ENCODE measurements at places on chromosomes 5 and 9.

- no peak for DNase-seq
Measured at GRCh38 chr5:2094616-2094995, 211.9 kb upstream of the IRX4 start.

DNA sequence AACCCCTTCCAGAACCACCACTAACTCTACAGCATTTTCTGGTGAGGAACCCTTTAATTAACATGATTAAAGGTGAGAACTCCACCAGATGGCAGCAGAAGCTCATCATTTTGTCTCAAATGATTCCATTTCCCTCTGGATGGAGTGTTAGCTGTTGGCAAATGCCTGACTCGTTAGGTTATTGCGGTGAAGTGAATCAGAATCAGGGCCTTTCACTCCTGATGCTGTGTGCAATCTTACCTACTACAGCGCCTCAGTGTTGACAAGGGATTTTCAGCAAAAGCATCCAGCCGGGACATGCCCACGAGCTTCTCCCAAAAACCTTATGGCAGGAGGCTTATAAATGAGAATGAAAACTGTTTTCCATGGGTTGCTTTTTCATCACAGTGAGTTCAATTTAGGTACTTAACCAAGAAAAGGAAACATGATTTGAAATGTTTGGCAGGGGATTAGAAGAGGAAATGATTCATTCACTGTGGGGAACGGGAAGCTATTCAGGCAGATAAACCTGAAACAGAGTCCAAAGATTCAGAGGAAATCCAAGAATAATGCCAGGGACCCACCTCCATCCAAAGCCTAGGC is 48.0 kb upstream of the CAST start:
- DNase-seq = peak; percentile 27

DNA sequence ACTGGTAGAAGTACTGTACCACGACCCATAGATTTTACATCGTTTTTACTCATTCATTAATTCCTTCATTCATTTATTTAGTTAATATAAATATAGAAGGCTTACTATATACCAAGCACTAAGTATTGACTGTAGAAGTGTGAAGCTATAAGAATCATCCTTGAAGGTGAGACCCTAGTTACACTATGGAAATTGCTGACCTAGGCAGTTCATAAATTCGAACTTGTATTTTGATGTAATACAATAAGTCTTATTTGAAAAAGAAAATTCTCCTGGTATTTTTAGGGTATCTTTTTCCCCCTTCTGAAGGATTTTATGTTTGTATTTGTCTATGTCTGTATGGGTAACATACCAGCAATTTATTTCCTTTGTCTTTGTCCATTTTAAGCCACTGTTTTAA is 220.1 kb upstream of the DMAC1 start:
- DNase-seq = no peak

- DNase-seq = no peak
Measured at GRCh38 chr5:777756-778161, 6.8 kb downstream of the ZDHHC11B start.

DNA sequence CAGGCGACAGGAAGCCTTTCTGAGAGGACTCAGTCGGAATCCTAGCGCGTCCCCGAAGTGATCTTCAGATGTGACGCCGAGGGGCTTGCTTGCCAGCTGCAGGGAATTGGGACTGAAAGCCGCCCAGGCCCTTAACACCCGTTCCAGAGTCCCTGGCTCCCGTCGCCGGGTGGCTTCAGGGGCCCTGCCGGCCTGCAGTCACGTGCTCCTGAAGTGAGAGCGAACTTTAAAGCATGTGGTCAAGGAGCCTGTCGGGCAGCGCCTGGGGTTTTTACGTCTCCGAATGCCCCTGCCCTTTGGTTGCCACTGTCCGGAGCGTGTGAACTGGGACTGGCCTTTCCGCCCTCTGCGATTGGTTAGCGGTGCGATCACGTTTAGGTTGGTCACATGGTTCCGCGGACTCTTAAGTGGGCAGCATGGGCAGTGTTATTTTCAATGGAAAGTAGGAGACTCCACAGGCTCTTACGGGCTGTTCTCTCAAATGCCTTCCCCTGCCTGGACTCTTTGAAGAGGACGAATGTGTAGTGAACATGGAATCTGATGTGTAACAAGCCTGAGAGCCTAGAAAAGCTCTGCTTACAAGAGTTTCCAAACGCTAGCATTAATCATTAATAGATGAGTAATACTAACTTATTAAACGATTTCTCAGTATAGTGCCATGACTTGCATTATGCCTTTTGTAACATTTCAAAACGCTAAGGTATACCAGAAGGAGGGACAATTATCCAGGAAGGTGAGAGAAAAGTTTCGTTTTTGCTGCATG is 1.9 kb downstream of the VLDLR start:
- DNase-seq = peak; percentile 73

- DNase-seq = no peak
Measured at GRCh38 chr9:81598123-81598497, 91.2 kb downstream of the TLE1 start.

GRCh38 chr9:70811638-70812037 is 309.8 kb downstream of the TRPM3 start:
- DNase-seq = no peak

- DNase-seq = no peak
Measured at GRCh38 chr9:6552033-6552432, 93.5 kb downstream of the GLDC start.

DNA sequence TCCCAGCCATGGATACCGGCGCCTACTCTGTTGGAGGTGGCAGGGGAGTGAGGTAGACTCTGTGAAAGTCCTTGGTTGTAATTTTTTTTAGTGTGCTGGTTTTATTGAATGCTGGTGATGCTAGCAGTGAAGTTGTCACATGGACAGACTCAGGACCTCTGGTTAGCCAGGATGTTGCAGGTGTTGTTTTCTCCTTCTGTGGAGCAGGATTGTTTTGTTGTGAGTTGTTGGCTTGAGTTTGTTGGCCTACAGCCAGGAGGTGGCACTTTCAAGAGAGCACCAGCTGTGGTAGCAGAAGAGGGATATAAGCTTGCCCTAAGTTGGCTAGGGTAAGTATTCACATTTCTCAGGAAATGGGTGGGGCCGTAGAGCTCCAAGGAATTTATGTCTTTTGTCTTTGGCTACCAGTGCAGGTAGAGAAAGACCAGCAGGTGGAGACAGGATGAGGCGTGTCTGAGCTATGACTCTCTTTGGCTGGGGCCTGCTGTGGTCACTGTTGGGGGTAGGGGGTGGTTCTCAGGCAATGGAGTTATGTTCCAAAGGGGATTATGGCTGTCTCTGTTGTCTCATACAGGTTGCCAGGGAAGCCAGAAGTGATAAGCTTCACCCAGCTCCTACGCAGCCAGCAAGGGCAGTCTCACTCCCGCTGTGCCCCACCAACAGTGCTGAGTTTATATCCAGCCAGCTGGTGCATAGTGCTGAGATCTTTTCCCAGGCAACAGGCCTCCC is 248.7 kb downstream of the TAF11L14 start:
- no peak for DNase-seq

DNA sequence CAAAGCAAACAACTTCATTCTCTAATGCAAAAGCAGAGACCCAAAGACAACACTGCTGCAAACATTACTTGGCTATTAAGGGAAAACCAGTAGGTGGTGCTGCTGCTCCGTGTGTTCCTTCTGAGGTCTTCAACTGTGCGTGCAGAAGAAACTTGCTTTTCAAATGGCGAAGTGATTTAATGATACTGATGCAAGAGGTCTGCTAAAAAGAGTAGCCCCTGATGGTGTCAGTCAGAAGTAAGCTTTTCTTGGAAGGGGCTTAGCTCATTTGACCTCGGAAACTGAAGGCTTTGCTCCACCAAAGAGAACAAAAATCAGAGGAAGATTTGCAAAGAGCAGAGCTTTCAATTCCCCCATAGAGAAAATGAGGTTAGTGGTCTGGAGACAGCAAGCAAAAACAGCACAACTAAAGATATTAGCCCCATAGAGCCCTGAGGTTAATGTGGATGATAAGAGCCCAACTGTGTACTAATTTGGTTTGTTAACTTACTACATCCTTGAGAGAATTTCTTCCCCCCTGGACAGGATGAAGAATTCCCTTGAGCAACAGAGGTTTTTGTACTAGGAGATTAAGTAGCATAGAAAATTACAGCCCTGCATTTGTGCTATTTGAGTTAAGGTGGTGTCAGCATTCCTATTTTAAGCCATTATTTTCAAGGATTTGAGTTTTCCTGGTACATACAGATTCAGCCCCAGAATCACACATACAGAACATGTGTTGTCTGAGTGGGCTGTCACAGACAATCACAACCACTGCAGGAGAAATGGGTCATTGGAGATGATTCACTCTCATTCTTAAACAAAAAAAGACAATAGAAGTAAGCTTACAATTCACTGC is 153.2 kb upstream of the C9orf72 start:
- no peak for DNase-seq

DNA sequence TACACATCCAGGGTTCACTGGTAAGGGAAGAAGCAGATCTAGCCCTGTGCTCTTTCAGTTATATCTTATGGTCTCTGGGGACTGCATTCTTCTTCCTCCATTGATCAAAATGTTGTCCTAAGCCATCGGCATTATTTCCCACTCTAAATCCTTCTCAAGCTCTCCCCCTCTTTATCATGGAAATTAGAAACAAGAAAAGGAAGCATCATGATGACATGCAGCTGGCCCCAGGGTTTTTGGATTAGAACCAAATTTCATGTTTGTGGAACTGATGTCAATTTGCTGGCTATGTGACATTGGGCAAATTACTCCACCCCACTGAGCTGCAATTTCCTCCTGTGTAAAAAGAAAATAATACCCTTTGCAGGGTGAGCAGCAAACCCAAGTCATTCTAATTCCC is 39.5 kb downstream of the MFAP3 start:
- DNase-seq = no peak

DNA sequence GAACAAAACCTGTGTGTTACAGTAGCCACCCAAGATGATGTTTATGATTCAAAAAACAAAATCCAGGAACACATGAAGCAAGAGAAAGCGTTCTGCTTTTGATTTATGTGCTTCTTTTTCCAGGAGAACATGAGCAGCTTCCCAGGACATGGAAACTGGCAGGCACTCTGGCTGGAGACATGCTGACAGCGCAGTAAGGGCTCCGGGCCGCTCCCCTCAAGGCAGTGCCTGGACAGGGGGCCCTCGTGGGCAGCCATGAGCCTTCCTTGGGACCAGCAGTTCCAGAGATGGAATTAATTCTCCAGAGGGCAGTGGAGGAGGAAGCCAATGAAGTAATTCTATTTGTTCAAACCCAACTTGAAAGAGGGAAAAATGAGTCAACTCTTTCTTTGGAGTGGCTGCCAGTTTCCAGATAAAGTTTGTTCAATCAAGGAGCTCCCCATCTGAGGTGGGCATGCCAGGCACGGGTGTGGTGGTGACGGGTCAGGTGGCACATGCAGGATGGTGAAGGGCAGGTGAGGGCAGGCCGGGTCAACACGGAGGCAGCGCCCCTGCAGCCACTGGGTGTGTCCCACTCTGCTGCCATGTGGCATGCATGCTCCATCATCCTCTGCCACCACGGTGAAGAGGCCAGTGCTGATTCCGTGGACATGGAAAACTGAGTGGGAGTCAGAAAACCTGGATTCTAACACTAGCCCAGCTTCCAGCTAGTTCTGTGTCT is 83.8 kb downstream of the OTULIN start:
- DNase-seq = no peak

- DNase-seq = no peak
Measured at GRCh38 chr5:127396490-127397155, 106.0 kb downstream of the MEGF10 start.

- no peak for DNase-seq
Measured at GRCh38 chr9:89405826-89406225, 87.5 kb downstream of the SECISBP2 start.

- no peak for DNase-seq
Measured at GRCh38 chr9:89375191-89375760, 57.0 kb downstream of the SECISBP2 start.

- DNase-seq = no peak
Measured at GRCh38 chr9:6793203-6793602, 35.4 kb downstream of the KDM4C start.

- DNase-seq = no peak
Measured at GRCh38 chr9:3900673-3901318, 375.0 kb upstream of the RFX3 start.

DNA sequence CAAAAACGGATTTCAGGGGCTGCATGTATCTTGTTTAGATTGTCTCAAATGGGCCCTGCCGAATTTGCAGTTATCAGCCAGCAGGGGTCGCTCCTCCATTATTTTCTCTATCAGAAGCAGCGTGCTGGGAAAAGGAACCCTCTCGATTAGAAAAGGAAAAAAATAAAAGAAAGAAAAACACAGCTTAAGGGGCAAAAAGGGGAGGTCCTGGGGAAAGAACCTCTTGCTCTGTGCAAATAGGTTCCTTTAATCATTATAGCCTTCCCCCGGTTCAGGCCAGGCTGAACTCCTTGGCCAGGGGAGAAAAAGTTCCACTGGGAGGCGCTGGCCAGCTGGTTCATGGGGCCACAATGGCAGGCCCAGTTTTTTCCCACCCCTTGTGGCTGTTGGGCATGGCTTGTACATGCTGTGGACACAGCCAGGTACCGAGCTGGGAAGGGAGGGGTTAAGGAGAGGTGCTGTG is 25.0 kb upstream of the CAPSL start:
- no peak for DNase-seq

DNA sequence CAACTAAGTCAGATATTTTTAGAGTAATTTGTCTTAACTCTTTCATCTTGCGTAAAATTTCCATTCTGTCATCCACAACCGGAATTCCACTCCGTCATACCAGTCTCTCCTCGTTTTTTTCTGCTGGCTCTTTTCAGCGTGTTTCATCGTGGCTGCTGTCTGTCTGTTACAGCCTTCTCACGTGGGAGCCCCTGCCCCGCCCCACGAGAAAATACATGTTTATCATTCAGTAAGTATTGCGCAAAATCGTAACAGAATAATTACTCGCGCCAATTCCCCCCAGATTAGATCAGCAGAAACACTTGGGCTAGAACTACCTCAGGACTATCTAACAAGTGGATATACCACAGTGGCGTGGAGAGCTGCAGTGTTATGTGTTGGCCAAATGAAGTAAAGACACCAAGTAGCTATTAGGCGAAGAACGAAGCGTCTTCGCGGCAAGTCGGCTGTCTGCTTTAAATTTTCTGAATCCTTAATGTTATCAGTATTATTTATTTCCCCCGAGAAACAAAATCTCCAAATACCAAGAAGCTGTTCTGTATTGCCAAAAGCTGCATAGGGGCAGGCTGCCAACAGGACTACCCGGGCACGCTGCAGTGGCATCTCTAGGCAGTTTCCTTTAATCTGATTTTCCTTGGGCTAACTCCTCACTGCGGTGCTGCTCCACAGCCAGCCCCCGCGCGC is 566 bp upstream of the FOCAD start:
- DNase-seq = no peak

GRCh38 chr9:132637351-132637750 is 32.4 kb downstream of the DDX31 start:
- no peak for DNase-seq

- DNase-seq = no peak
Measured at GRCh38 chr9:69444791-69445190, 119.8 kb downstream of the ENTREP1 start.

DNA sequence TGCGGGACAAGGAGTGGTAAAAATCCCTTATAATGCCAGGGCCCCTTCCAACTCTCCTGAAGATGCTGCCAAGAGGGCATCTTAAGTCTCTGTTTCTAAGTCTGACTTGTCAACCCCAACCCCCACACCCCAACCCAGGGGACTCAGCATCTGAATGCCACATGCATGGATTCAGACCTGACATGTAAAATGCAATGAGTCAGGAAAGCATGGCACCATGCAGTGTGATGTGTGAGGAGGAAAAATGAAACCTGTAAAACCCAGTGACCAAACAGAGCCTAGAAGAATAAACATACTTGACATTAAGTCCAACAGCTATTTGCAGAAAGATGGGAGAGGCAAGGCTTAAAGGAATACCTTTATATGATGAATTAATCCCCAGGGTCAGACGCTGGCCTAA is 112.4 kb downstream of the ASTN2 start:
- DNase-seq = no peak
